ENCODE measurements at places on chromosomes 12 and 14. TPM values are rescaled to one million over a fixed set of nuclear protein-coding genes. Genes with fewer than 3 reads are reported as not detected.

Gene CCDC197
- not detected for total RNA-seq

DNA sequence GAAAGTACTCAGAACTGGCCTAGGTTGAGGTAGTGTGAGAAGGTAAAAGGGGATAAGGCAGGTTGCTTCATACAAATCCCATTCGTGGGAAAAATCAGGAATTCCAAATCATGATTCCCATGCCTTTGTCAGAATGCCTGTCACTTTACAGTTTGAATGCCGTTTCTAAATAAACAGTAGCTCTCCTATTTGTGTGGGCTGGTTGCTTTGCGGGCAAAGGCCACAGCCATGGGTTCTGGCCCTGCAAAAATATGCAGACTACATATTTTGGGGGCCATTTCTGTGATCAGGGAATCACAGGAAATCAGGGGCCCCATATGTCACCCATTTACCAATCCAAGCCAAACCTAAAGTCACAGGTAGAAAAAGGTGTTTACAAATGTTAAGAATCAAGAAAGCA is 161.3 kb upstream of the BMP4 start:
- DNase-seq, result no peak

GRCh38 chr12:85530456-85530855 is 250.4 kb downstream of the ALX1 start:
- DNase-seq, result no peak

Gene LIMA1
- total RNA-seq, result 69.4 TPM

Gene RASAL1
- total RNA-seq, result not detected

GRCh38 chr14:24122898-24123297 is 7.6 kb upstream of the FITM1 start:
- no peak for DNase-seq

DNA sequence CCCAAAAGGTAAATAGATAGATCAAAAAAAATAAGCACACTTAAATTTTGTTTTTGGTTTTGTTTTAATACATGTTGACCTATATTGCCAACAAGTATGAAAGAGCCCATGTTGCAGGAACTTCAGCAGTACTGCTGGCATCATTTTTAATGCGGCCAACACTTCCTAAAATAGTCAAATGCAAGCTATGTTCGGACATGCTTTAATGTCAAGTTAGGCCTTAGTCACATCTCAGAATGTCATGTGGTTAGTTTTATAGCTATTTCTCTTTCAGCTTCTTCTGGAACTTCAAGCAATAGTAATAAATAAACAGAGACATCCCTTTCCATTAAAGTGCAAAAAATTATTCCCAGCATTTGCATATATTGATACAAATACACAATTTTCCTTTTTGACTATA is 153.4 kb downstream of the PIK3C2G start:
- DNase-seq, result no peak

Gene SLC35E3
- 26.2 TPM for total RNA-seq

DNA sequence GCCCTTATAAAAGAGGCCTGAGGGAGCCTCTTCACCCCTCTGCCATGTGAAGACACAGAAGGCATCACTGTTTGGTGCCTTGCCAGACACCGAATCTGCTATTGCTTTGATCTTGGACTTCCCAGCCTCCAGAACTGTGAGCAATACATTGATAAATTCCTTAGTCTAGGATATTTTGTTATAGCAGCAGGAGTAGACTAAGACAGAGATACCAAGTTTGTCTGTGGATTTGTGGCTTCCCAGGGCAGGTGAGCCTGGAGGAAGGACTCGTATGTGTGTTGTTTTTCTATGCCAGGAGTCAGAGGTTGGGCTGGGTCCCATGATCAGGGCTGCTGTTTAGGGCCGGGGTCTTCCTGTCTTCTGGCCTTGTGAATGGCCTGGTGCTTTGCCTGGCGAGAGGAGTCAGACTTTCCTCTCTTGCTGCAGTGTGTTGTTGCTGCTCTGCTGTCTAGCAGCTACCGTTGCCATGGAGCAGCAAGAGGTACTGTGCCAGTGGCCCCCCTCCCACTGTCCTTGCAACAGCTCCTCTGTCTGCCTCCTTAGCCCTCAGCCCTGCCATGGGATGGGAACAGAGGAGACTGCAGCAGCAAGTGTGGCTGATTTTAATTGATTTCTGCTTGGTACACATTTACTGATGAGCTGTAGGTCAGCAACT is 111.2 kb downstream of the CHST11 start:
- no peak for DNase-seq

Gene FOXG1
- total RNA-seq, result not detected

Gene ZDHHC22
- total RNA-seq, result 77.3 TPM

DNA sequence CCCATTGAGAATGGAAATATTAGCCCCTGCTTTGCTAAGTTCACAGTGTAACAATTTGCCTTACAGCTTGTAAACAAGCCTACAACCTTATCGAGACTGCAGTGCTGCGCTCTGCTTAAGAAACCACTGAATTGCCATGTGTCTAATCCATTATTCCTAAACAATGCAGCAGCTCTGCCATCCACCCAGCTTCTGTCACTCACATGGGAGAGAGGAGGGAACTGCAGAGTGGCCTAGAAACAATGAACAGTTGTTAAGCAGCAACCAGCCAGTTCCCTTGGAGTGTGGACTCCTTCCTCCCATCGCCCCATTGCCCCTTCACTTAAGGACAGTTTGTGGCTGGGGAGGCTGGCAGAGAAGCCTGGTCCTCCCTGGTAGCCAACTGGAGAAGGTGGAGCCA is 42.9 kb downstream of the TESPA1 start:
- no peak for DNase-seq

DNA sequence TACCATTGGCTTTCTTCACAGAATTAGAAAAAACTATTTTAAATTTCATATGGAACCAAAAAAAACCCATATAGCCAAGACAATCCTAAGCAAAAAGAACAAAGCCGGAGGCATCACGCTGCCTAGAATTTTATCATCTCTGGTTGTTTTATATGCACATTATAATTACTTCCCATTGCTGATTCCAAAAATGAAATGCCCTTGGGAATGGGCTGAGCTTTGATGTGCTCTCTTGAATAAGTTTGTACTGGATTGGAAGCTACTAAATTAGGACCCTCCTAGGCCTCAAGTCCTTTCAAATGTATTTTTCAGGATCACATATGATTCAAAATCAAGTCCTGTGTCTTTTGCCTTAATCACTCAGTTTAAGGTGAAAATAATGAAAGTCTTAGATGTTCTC is 58.9 kb upstream of the DUSP6 start:
- DNase-seq, result no peak

- peak; percentile 80 for DNase-seq
These were observed 19.6 kb downstream of the MLXIP start for GRCh38 chr12:122097927-122098756.
